Pericardium fibroblast (primary cell): ENCODE measurements at places on chromosomes 7 and 10. TPM values are rescaled to one million over a fixed set of nuclear protein-coding genes. Genes with fewer than 3 reads are reported as not detected.

The VPS41 gene
- 22.8 and 32.1 TPM in 2 replicates for total RNA-seq

The GLI3 gene
- total RNA-seq = 5.3 and 7.8 TPM in 2 replicates

The ZCCHC24 gene
- 62.0 and 80.3 TPM in 2 replicates for total RNA-seq

The POU6F2 gene
- not detected in 2 replicates for total RNA-seq

The VWA2 gene
- total RNA-seq = not detected in 2 replicates

The PRPS1L1 gene
- total RNA-seq = not detected in 2 replicates

The CUBN gene
- total RNA-seq = 0.47 and 0.77 TPM in 2 replicates

The OR9A2 gene
- not detected in 2 replicates for total RNA-seq

The NPTX2 gene
- 0.51 and 10.4 TPM in 2 replicates for total RNA-seq

The MKI67 gene
- total RNA-seq = 0.58 and 0.60 TPM in 2 replicates

The GRK5 gene
- 19.2 and 34.2 TPM in 2 replicates for total RNA-seq

The BAIAP2L1 gene
- 1.3 and 1.6 TPM in 2 replicates for total RNA-seq

The MMP21 gene
- total RNA-seq = not detected in 2 replicates

The CPVL gene
- 0.58 TPM in 1 of 2 replicates, not detected in the other for total RNA-seq

The CLCN1 gene
- not detected in 2 replicates for total RNA-seq

The ADIRF gene
- total RNA-seq = 1.1 and 6.7 TPM in 2 replicates

The EPO gene
- not detected in 2 replicates for total RNA-seq

The ASAH2 gene
- total RNA-seq = 0.09 and 0.47 TPM in 2 replicates

The CDK1 gene
- total RNA-seq = 5.2 and 5.7 TPM in 2 replicates

The FBXO24 gene
- 0.12 TPM in 1 of 2 replicates, not detected in the other for total RNA-seq

The CYP26C1 gene
- total RNA-seq = not detected in 2 replicates

The CALML3 gene
- not detected in 2 replicates for total RNA-seq

The ATG9B gene
- total RNA-seq = 0.12 TPM in 1 of 2 replicates, not detected in the other

The NYAP1 gene
- total RNA-seq = 2.6 and 3.4 TPM in 2 replicates

The MLXIPL gene
- total RNA-seq = 0.34 TPM in 1 of 2 replicates, not detected in the other

The AS3MT gene
- 0.70 and 1.0 TPM in 2 replicates for total RNA-seq
